ENCODE measurements at places on chromosomes 6 and 20. TPM values are rescaled to one million over a fixed set of nuclear protein-coding genes. Genes with fewer than 3 reads are reported as not detected.
A peak's percentile ranks its signal among the peaks of the same experiment; 100 is the strongest.

GRCh38 chr6:57262488-57262887 lies 40.4 kb upstream of the RAB23 start:
- no peak for DNase-seq

DNA sequence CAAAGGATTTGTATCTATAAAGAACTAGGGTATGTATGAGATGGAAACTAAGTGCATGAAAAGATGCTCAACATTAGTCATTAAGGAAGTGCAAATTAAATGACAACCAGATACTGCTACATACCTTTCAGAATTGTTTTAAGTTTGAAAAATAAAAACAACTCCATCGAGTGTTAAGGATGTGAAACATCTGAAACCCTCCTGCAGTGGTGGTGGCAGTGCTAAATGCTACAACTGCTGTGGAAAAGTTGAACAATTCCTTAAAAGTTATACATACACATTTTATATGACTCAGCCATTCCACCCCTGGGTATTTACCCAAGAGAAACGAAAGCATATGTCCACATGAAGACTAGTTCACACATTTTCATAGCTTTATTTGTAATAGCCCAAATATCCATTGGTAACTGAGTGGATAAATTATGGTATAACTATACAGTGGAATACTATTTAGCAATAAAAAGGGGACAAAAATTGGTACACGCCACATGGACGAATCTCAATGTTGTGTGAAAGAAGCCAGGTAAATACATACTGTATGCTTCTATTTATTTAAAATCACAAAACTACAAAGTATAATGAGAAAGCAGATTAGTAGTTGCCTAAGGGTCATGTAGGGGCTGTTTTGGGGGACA lies 10.6 kb downstream of the ARMH2 start:
- DNase-seq, result no peak

DNA sequence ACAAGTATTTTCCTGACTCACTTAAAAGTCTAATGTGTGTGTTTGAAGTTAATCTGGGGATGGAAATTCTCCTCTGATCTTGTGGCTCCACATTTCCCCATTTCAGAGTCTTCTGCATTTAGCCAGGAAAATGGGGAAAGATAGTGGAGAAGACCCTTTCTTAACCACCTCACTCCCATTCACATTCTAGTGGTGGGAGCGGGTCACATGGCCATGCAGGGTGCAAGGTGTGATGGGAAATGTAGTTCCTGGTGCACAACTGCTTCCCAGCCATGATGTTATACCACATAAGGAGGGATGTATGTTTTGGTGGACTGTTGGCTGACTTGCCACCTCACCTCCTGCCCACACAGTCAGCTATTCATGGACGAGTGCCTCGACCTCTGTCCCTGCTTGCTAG lies 61.8 kb downstream of the BANF2 start:
- DNase-seq, result no peak

Gene PKHD1
- total RNA-seq, result under 0.01 TPM

Gene LST1
- total RNA-seq, result not detected

Gene TBP
- 16.8 TPM for total RNA-seq

DNA sequence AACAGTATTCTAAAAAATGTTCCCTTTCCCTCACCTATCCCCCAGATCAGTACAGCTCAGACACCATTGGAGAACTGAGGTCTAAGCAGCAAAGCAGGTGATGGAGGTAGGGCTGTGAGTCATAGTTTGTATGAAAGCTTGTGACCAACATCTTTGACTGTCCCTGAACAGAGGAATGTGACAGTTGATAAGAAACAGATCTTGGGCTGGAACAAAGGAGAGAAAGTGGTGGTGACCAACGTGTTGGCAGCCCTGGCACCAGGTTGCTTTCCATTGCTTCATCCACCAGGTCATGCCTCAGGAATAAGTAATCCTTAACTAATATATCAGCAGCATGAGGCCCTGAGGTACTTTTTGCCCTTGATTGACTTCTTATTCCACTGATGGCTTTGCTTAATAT lies 19.9 kb upstream of the CRIP3 start:
- peak; percentile 2 for DNase-seq

- DNase-seq, result no peak
Observed at GRCh38 chr6:124888581-124889371, 73.5 kb upstream of the RNF217 start.

Gene PNPLA1
- total RNA-seq, result not detected

DNA sequence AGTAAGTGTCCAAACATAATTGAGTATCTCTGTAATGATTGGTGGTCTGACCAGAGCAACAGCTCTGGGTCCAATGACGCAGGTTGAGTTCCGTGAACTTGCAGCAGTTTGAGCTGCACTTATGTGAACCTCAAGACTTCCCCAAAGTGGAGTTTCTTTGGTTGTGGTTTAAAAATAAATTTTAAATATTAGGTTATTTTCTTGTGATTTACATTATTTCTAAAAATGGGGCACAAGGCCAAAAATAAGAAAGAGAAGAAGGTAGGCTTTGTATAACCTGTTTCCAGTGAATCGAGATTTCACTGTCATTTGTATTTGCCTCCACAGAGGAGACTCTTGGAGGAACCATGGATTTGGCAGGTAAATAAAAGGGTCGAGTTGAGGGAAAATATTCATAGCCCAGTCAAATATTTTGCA lies 166.4 kb upstream of the ZNF217 start:
- no peak for DNase-seq

DNA sequence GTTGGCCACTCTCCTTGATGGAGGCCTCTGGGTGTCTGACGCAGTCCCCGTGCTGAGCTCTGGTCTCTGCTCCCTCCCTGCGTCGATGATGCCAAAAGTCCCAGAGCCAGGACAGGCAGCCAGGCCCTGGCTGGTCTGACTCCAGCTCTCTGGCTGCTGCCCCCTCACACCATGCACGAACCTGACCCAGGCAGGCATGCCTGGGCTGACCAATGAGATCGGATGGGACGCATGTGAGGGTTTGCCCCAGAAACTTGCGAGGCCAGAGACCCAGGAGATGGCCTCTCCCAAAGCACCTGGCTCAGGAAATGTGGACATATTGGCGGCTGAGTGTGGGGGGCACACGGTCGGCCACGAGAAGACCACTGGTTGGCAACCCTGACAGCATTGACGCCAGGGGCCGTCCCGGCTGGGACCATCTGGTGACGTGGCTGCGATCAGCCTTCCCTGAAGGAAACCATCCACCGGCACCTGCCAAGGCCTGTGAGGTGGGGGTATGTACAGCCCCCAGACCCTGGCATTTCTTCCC lies 51.2 kb upstream of the FRMD1 start:
- no peak for DNase-seq

DNA sequence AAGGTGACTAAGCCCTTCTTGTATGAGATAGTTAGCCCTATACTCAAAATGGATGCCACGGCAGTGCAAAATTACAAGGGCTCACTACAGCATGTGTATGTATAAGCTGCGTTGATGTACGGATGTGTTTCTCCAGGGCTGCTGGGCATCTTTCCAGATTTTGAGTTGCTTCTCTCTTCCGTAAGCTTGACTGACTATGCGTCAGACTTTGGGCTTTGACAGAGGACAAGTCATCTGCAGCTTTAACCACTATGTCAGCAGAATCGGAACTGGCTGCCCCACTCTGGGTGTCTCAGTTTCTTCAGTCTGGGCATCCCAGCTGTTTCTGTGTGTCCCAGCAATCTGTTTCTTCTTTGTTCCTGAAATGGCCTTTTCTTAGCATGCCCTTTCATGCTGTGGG lies 241.6 kb downstream of the BTBD3 start:
- DNase-seq, result no peak

- DNase-seq, result no peak
Observed at GRCh38 chr6:168105813-168106632, 27.0 kb upstream of the FRMD1 start.

GRCh38 chr20:14331646-14332045 lies 5.8 kb downstream of the FLRT3 start:
- no peak for DNase-seq

Gene BCL2L1
- 293 TPM for total RNA-seq

DNA sequence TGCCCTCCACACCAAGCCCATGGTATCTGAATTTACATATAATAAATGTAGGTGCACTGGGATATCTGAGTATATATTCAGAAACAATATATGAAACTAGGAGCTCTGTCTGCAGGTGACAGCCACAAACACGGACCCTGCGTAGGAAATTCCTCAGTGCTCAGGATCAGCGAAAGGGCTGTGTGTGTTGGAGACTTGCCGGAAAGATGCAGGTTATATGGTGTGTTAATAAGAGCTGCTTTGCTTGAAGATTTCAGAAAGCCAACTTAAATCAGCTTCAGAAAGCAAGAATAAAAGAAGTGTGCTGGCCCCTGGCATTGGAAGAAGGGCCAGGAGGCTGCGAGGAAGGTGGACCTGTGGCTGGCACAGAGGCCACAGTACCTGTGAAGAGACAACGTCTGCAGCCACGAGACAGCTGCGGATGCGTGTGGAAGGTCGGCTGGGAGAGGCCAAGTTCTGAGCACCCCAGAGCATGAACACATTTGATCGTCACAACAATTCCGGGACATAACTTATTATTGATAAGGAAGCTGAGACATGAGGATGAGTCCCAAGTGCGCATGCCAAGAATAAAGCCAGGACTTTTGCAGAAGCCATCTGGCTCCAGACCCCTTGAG lies 183.2 kb downstream of the DLL1 start:
- no peak for DNase-seq

Gene C6orf15
- 9.3 TPM for total RNA-seq

DNA sequence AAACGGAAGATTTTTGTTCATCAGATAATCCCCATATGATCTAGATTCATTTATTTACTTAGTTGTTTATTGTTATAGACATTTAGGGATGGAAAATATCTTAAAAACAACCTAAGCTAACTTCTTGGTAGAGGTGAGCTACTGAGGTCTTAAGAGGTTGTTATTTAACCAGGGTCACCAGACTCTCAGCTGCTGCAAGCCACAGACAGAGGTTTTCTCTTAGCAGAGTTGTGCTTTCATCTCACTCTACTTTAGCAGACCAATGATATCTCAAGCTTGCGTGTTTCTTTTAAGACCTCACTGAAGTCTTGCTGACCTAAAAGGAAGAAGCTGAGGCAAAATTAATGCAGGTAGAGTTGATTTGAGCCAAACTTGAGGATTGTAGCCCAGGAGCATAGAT lies 43.6 kb downstream of the NCOA7 start:
- no peak for DNase-seq

DNA sequence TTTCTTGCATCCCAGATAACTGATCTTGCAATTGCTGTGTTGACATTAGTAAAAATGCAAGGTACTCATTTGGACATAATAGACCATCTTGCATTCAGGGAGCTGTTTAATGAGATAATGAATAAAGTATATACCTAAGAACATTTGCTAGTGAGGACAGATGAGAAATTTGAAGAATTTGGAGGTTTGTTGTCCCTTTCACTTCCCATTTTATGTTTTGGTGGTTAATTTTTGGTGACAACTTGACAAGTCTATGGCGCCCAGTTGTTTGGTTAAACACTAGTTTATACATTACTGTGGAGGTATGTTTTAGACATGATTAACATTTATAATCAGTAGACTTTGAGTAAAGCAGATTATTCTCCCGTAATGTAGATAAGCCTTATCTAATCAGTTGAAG lies 300.2 kb upstream of the SYNCRIP start:
- DNase-seq, result no peak

Gene TBC1D32
- 13.8 TPM for total RNA-seq

Gene CGA
- not detected for total RNA-seq

GRCh38 chr6:88698661-88699060 lies 264.8 kb downstream of the RNGTT start:
- DNase-seq, result no peak

- DNase-seq, result no peak
Observed at GRCh38 chr6:3905945-3906845, 57.0 kb downstream of the FAM50B start.

Gene DTNBP1
- 9.7 TPM for total RNA-seq

Gene KHDC1L
- total RNA-seq, result not detected

Gene SRSF12
- total RNA-seq, result 3.8 TPM

Gene TTBK1
- under 0.01 TPM for total RNA-seq

Gene TINAG
- total RNA-seq, result not detected

Data from mammary epithelial cell (primary cell).